ENCODE measurements at places on chromosomes 3 and 15.

GRCh38 chr15:56741541-56741940 lies 8.2 kb upstream of the ZNF280D start:
- DNase-seq = no peak

- no peak for DNase-seq
Measured at GRCh38 chr3:52819936-52820335, 10.5 kb downstream of the ITIH4 start.

DNA sequence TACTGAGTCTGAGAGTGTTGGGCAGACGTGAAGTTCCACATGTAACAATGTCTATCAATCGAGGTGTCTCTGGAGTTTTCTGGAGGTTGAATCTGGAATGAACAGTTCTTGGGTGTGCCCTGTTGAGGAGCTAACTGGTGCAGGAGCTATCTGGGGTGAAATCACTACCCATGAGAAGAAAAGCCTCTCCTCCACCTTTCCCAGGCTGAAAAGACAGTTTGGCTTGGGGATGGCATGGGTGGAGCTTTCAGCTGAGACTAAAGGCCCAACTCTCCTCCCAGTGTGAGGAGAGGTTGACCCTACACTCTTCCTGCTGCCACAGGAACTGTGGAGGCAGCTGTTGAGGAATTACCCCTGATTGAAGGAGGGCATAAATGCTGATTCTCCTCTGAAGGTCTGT lies 54.4 kb upstream of the LRRFIP2 start:
- no peak for DNase-seq

GRCh38 chr3:11718637-11719405 lies 75.1 kb upstream of the VGLL4 start:
- no peak for DNase-seq

DNA sequence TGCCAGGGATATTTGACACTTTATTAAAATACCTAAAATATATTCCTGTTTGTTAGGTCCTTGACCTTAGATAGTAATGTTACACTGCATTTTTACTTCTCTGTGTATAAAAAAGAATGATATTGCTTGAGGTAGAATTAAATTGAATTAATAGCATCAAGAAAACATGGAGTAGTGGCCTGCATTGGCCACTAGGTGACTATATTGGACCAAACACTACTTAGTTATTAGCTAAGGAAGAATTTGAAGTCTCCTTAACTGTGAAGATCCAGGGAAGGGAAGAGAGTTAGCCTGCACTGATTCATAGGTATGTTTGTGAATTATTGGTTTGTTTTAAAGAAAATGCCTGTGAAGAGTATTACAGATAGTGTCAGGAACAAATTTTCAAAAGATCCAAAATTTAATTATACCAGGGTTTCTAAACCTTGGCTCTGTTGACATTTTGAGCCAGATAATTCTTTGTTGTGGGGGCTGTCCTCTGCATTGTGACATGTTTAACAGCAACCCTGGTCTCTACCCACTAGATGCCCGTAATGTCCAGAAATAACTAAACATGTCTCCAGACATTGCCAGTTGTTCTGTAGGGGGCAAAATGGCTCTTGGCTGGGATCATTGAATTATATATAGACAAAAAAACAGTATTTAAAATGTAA lies 103.6 kb upstream of the THSD4 start:
- DNase-seq = no peak

DNA sequence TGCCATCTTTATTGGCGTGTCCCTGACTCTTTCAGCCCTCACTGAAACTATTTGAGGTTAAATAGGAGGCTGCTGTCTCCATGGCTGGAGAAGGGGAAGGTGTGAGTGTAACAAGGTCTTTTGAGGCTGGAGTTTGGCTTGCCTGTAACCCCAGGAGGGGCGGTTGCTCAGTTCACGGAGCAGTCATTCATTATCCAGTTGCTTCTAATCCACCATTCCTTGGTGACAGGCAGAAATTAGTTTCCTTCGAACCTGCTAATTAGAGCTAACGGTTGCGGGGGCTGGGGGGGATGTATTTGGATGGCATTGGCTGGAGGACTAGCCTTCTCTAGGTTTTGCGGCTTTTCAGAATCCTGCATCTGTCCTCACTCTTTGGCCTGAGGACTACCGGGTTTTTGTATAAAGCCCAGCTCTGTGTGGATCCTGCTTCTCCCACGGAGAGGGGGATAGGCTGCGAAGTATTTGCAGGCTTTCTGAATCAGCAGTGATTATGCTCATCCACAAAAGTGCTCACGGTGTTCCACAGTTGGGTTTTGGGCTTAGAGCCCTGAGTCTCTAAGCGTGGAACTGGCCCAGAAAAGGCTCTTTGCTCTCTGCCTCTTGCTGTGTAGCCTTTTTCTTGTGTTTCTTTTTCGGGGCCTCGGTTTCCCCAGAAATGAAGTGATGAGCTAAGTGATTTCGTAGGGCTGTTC lies 18.6 kb downstream of the FGD5 start:
- no peak for DNase-seq

DNA sequence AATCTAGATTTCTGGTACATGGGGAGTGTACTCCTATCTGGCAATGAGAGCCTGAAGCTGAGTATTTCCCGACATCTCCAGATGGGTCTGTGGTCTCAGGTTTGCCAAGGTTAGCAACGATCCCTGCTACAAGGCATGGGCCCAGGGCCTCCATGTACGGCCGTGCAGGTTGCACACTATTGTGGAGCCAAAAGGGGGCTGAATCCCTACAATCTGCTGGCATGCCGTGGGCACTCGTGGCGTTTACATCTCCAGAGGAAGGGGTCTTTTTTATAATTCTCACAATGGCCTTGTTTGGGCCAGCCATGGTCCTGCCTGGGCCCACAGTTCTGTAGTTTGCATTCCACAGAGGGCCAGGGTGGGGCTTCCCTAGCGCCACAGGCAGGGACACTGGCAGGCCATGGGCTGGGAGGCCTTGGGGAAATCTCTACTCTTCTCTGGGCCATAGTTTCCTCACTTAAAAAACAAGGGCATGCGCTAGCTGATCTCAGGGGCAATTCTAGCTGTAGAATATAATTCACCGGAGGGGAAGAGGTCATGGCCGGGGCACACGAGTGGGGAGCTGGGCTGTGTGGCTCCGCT lies 68.9 kb upstream of the TLE3 start:
- no peak for DNase-seq

GRCh38 chr3:194760494-194761137 lies 74.9 kb downstream of the FAM43A start:
- DNase-seq = no peak

- no peak for DNase-seq
Measured at GRCh38 chr3:50405249-50405648, 45.9 kb upstream of the TMEM115 start.

- no peak for DNase-seq
Measured at GRCh38 chr15:33046329-33046728, 148.2 kb downstream of the FMN1 start.

DNA sequence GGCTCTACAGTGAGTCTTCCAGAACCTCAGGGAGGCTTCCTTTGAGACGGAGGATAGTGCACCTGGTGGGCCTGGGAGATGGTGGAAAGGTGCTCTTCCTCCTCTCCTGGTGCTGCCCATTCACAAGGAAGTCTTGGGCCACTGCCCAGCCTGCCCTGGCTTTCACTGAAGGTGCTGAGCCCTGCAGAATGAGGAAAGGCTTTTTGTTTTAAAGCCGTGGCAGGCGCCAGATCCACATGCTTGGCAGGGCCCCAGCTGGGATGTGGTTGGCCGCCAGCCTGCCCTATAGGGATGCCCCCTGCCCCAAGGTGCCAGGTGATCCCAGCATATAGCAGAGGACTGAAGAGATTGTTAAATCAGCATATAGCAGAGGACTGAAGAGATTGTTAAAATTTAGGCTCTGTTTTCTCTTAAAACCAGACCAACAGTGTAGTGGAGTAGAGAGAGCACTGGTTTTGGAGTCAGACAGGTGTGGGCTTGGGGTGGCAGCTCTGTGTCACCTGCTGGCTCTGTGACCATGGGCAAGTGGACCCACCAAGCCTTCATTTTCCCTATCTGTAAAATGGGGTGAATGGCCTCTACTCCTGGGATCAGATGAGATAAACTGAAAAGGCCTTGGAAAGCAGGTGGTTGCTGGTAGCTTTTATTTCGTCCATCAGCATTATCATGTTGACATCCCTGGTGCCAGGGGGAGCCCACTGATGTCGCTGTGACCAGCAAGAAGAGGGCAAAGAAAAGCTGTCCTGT lies 53.3 kb downstream of the SLC6A6 start:
- DNase-seq = no peak

DNA sequence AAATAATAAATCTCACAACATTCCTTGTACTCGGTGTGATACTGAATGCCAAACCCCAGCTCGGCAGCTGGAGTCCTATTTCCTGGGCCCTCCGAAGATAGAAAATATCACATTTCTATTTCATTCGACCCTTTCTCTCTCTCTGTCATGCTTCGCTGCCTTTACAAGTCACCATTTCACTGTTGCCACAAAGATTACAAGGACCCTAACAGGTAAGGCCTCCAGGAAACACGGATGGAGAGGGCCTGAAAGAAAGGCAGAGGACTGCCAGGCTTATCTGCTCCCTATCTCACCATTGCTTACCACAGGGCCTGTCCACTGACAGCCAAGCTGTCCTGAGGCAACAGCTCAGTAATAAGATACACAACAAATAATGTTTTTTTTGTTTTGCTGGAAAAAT lies 376.5 kb downstream of the MECOM start:
- no peak for DNase-seq

DNA sequence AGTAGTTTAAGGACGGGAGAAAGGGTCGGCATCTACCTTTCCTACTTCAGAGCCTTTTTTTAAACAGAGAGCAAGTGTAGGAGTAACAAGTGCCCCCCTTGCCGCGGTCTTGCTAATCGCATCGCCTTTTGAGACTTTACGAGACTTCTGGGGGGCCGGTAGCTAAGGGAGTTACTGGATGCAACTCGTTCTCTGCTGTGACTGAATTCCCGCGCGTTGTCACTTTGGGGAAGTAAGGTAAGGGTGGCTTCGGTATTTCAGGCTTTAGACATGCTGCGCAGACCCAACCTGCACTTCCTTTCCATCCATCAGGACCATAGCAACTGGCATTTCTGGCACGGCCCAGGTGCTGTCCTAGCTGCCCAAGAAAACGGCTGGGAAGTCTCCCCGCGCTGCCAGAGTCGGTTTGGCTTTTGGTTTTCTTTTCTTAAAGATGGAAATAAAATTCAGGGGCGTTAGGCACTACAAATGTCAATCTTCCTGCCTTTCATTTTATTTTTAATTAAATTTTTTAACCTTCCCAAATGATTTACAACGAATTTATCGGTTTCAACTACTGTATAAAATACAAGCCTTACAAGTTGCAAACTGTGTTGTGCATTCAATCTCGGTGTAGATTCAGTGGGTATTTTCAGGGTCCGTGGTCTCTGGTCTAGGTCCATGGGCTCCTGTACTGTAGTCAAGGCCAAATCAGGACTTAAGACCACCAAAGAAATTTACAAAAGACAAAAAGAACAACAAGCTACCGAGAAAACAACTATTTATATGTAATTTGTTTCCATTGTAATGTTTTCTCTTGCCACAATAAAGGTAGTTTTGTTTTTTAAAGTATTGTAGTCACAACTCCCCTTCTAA lies 3.5 kb downstream of the MECOM start:
- DNase-seq = no peak

DNA sequence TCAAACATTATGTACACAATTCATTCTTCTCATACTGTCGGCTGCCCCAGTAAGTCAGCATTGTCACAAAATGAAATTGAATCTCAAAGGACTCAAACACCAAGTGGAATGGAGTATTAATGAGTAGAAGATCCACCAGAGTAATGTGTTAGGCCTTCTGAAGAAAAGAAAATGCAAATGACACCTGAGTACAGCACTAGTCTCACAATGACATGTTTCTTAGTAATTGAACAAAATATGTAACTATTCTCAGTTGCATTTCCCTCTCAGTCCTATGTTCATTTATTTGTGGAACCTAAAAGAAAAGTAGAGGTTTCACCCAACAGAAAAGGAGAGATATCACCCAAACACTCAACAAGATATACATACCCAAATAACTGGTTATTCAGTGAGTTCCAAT lies 283.9 kb upstream of the THBS1 start:
- no peak for DNase-seq

DNA sequence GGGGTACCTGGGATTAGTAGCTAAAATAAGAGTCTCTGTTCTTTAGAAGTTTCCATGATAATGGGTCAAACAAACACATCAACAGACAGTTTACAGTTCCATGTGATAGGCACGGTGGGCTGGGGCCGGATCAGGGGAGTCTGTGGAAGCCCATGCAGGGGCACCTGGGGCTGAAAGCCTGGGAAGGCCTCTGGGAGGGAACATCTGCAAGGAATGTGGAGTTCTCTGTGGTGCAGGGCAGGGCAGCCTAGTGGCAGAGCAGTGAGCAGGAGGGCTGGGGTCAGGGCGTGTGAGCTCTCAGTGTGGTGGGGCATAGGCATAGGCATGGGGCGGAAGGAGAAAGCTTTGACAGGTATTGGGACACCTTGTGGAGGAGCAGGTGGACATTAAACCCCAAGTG lies 207.7 kb upstream of the TRIM42 start:
- DNase-seq = no peak

GRCh38 chr3:158836312-158836711 lies 34.5 kb downstream of the MFSD1 start:
- DNase-seq = no peak

DNA sequence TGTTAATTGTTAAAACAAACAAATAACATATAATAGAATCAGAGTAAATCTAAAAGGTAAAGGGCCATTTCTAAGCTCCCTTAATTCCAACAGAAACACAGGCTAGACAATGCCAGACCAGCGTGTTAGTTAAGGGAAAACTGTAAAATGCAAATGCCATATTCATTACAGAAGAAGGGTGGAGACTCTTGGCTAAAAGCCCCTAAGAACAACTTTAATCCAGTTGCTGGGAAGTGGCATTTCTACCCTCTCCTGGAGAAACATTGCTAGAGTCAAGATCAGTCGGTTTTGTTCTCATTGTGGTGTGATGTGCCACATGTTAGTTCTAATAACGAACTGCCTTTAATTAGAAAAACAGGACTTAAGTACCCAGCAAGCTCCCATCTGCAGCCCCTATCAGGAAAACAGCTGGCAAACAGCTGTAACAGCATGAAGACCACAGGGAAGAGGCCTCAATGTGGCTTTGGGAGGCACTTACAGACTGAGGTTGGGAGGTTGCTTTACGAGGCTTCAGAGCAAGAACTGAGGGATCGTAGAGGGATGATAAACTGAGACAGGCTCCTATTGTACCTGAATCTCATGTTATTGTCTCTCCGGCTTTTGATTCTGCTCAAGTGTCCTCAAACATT lies 1134.8 kb downstream of the ROBO1 start:
- DNase-seq = no peak

DNA sequence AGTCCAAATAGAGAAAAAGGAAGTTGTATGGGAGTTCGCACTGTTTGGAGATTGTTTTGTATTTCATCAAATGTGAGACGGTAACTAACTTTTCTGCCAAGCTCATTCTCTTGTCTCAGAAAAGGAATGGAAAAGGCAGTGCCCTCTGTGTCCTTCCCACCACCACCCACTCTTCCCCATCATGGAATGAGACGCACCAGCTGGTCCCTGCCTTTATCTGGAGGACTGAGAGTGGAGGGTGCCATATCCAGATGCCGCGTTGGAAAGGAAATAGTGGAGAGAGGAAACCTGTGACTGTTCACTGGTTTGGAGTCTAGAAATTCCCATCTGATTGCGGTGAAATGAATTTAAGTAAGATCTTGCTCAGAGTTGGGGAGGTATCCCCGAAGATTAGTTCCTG lies 3.7 kb upstream of the CCK start:
- DNase-seq = no peak
